B cell (primary cell): ENCODE measurements at places on chromosomes 1 and 21.
A peak's percentile ranks its signal among the peaks of the same experiment; 100 is the strongest.

GRCh38 chr1:162985816-162986435 lies 83.2 kb upstream of the RGS4 start:
- no peak for DNase-seq
- no peak overlapping the region for H3K4me3 ChIP-seq
- no peaks in the 10 kb centered on the region for H3K36me3 ChIP-seq
- no peaks in the 10 kb centered on the region for H3K27me3 ChIP-seq

GRCh38 chr1:40423264-40423642 lies 27.0 kb upstream of the ZFP69B start:
- H3K4me1 ChIP-seq, result peaks cover 31% of the 10 kb centered on the region
- no peaks in the 10 kb centered on the region for H3K27me3 ChIP-seq
- H3K36me3 ChIP-seq, result peaks cover 3% of the 10 kb centered on the region
- no peak overlapping the region for H3K4me3 ChIP-seq
- H3K27ac ChIP-seq, result peak overlapping the region; percentile 29

- no peak for DNase-seq
- H3K4me3 ChIP-seq, result no peak overlapping the region
- no peaks in the 10 kb centered on the region for H3K4me1 ChIP-seq
- H3K36me3 ChIP-seq, result no peaks in the 10 kb centered on the region
Observed at GRCh38 chr1:17776426-17776825, 21.3 kb downstream of the ACTL8 start.

- no peak overlapping the region for H3K27ac ChIP-seq
- no peak for DNase-seq
- H3K27me3 ChIP-seq, result no peaks in the 10 kb centered on the region
Observed at GRCh38 chr21:28152732-28153131, 839.9 kb downstream of the LTN1 start.

DNA sequence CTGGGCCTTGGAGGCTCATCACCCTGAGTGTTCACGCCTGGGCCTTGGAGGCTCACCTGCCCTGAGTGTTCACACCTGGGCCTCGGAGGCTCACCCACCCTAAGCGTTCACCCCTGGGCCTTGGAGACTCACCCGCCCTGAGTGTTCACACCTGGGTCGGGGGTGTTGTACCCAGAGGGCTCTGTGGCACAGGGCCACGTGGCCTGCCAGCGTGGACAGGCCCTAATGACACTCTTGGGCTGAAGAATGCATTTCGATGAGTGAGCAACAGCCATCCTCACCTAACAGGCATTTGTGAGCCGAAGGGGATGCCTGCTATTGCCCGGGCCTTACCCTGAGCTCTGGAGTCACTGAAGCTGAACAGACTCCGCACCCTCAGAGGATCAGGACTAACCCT lies 17.5 kb downstream of the SLC19A1 start:
- no peak overlapping the region for H3K27ac ChIP-seq
- peaks cover 11% of the 10 kb centered on the region for H3K36me3 ChIP-seq
- no peak for DNase-seq
- H3K4me1 ChIP-seq, result no peaks in the 10 kb centered on the region
- H3K4me3 ChIP-seq, result no peak overlapping the region
- H3K27me3 ChIP-seq, result no peaks in the 10 kb centered on the region

GRCh38 chr1:43687301-43688108 lies 19.8 kb upstream of the ST3GAL3 start:
- no peak overlapping the region for H3K27ac ChIP-seq
- H3K4me1 ChIP-seq, result no peaks in the 10 kb centered on the region
- no peak for DNase-seq
- no peaks in the 10 kb centered on the region for H3K27me3 ChIP-seq
- peaks cover 4% of the 10 kb centered on the region for H3K36me3 ChIP-seq

DNA sequence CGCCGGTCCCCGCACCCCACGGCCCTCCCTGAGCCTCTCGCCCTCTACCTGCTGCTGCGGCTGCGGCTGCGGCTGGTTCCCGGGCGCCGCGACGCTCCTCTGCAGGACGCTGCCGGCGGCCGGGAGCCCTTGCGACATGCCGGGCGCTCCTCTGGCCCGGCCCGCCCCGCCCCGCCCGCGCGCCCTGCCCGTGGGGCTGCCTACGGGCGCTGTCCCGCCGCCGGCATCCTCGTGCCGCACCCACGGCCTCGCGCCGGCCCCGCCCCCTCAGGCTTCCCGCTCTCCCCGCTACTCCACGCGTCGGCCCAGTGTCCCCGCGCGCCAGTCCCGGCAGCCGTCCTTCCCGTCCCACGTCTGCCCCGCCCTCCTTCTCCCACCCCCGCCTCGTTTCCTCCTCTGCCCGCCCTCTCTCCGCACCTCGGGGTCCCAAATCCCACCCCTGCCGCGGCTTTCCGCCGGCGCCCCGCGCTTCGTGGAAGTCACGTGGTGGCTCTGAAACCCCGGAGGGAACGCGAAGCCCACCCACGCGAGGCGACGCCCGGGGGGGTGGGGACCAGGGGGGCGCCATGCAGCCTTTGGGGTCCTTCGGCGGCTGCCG lies at the start of gene BATF3:
Gene BATF3 (minus strand): TSS at position 216 of the 598 bp plus-strand sequence. CDS start 78 bp downstream, at position 138.
- peak; percentile 55 for DNase-seq
- peak within 1 kb of the TSS; percentile 68 for H3K4me3 ChIP-seq
- peaks cover 3% of the 10 kb centered on the region for H3K27me3 ChIP-seq
- no peaks in the 10 kb centered on the region for H3K36me3 ChIP-seq
- H3K27ac ChIP-seq, result no peak within 1 kb of the TSS

DNA sequence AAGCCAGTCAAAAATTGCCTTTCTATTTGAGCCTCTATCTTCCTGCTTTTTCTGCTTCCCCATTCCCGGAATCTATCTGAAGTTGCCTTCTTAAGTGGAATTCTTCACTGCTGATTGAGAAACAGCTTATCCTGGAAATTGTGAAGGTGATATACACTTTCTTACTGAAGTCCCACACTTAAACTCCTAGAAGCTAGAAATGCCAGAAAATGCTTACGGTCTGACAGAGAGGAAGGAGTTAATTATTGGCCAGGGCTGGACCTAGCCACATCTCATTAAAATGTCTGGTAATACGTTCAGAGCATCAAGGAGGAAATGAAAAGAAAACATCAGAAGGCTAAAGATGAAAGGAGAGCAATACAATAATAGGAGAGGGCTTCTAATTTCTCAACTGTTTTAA lies 292.5 kb upstream of the SNX7 start:
- H3K27ac ChIP-seq, result no peak overlapping the region
- no peaks in the 10 kb centered on the region for H3K27me3 ChIP-seq
- no peak overlapping the region for H3K4me3 ChIP-seq

- no peak for DNase-seq
- no peak overlapping the region for H3K4me3 ChIP-seq
- no peak overlapping the region for H3K27ac ChIP-seq
- H3K4me1 ChIP-seq, result no peaks in the 10 kb centered on the region
- H3K27me3 ChIP-seq, result no peaks in the 10 kb centered on the region
- H3K36me3 ChIP-seq, result no peaks in the 10 kb centered on the region
Observed at GRCh38 chr1:76027341-76027740, 47.2 kb upstream of the ST6GALNAC3 start.

DNA sequence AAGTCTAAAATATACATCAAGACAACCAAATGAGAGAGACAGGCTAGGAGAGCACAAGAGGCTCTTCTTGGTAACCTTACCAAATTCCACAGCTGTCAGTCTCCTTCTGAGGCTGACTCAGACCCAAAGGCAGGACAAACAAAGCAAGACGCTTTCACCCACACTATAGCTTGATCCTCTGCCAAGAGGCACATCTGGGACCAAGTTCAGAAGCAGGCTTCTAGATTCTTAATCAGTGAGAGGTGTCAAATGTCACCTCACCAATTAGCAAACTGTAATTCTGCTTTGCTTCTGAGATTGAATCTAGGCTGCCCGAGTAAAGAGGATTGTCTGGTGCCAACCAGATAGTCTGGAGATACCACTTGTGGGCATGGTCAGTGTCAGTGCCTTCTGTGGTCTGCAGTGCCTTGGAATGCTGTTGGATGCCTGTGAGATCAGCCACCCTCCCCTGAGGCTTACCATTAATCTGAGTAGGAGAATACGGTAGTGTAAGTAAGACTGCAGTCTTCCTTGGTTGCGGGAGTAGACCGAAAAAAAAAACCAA lies 151.0 kb downstream of the FMN2 start:
- H3K4me3 ChIP-seq, result no peak overlapping the region
- no peaks in the 10 kb centered on the region for H3K27me3 ChIP-seq
- no peak for DNase-seq
- H3K4me1 ChIP-seq, result no peaks in the 10 kb centered on the region
- H3K36me3 ChIP-seq, result no peaks in the 10 kb centered on the region

DNA sequence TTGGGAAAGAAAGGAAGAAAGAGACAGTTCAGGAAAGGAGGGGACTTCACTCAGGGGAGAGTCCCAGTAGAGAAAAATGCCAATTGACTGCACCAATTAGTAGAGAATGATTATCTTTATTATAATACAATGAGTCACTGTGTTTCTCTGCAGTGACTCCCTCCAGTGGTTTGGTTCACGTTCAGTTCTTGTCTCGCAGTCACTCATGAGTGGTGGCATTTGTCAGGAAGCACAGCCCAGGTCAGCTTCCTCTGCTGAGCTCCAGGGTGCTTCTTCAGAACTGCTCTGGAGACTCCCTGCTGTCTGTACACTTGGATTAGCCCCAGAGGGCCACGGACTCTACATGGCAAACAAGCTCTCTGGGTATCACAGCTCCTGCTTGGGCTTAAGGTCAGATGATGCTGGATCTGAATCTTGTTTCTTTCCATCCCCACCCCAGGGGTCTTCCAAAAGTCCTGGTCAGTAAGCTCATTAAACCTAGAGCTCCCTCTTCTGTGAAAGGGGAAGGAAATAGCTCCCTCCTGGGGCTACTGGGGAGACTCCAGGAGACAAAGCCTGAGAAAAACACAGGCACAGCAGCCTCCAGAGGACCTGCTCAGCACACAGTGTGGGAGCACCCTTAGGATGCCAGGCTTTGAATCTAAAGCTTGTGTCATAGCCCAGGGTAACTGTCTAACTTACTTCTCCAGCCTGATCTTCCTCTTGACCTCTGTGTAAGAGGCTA lies 619.0 kb downstream of the AJAP1 start:
- H3K27me3 ChIP-seq, result no peaks in the 10 kb centered on the region
- no peaks in the 10 kb centered on the region for H3K36me3 ChIP-seq
- H3K27ac ChIP-seq, result no peak overlapping the region

DNA sequence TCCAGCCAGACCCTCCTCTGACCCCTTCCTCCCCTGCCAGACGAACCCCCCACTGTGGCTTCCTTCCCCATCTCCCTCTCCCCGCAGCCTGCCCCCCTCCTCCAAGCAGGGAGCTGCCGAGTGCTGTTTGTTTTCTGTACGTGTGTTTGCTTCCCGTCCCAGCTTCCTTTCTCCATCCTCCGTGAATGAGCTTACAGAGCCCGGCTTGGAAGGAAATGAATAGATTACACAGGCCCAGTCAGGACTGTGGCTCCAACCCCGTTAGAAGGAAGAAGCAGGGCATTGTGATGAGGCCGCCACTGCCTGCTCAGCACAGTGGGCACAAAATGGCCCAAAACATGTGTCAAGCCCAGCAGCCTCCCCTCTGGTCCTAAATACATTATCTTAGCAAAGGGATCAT lies 123.2 kb downstream of the IGSF21 start:
- no peaks in the 10 kb centered on the region for H3K4me1 ChIP-seq
- no peaks in the 10 kb centered on the region for H3K36me3 ChIP-seq
- H3K27me3 ChIP-seq, result peaks cover 14% of the 10 kb centered on the region
- DNase-seq, result no peak
- H3K4me3 ChIP-seq, result no peak overlapping the region
- H3K27ac ChIP-seq, result no peak overlapping the region

DNA sequence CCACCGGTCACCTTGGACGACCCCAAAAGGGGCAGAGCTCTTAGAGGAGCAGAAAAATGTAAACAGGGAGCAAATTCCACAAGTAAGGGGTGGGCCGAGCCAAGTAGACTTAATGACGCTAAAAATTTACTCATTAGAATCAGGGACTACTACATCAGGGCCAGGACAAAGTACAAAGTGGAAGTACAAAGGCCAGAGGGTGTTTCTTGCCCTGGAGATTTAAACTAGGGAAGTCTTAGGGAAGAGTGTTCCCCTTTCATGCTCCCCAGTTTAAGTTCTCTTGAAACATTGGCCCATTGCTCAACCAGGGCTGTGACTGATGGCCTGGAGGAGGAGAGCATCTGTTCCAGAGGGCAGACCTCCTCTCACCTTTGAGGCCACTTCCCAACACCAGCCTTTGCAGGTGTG lies 48.6 kb downstream of the BACH1 start:
- no peak overlapping the region for H3K4me3 ChIP-seq
- H3K4me1 ChIP-seq, result peaks cover 16% of the 10 kb centered on the region
- no peak overlapping the region for H3K27ac ChIP-seq
- peaks cover 23% of the 10 kb centered on the region for H3K36me3 ChIP-seq

DNA sequence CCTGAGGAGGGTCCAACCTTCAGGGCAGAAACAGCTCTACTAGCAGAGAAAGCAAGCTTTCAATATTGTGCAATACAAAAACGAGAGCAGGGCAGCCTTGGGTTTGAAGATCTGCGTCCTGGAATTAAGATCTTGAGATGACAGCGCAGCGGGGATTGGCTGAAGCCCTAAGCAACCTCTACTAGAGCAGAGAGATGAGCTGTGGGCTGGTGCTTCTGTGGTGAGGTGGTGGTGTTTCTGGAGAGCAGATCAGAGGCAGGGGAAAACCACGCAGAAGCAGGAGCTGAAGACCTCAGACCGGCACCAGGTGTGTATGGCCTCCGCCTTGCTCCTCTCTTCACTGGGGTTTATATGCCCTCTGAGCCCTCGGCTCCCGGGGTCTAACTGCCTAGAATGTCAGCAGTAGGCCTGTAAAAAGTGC lies 12.5 kb downstream of the TRAF3IP3 start:
- H3K4me3 ChIP-seq, result peak overlapping the region; percentile 58
- peaks cover 71% of the 10 kb centered on the region for H3K4me1 ChIP-seq
- DNase-seq, result peak; percentile 72
- H3K27me3 ChIP-seq, result no peaks in the 10 kb centered on the region

DNA sequence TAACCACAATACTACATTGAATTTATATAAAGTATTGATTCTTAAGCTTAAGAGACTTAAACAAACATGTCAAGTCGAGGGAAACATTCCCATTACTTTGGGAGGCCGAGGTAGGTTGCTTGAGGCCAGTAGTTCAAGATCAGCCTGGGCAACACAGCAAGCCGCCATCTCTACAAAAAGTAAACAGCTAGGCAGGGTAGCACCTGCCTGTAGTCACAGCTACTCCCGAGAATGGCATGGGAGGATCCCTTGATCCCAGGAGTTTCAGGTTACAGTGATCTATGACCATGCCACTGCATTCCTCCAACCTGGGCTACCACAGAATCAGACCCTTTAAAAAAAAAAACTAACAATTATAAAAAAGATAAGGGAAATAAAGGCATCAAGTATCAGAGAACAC lies 50.4 kb downstream of the EIF4G3 start:
- H3K4me3 ChIP-seq, result no peak overlapping the region
- H3K36me3 ChIP-seq, result peaks cover 12% of the 10 kb centered on the region
- DNase-seq, result no peak
